AG10803 (cell line): ENCODE measurements at places on chromosomes 5 and 9.
A peak's percentile ranks its signal among the peaks of the same experiment; 100 is the strongest.

DNA sequence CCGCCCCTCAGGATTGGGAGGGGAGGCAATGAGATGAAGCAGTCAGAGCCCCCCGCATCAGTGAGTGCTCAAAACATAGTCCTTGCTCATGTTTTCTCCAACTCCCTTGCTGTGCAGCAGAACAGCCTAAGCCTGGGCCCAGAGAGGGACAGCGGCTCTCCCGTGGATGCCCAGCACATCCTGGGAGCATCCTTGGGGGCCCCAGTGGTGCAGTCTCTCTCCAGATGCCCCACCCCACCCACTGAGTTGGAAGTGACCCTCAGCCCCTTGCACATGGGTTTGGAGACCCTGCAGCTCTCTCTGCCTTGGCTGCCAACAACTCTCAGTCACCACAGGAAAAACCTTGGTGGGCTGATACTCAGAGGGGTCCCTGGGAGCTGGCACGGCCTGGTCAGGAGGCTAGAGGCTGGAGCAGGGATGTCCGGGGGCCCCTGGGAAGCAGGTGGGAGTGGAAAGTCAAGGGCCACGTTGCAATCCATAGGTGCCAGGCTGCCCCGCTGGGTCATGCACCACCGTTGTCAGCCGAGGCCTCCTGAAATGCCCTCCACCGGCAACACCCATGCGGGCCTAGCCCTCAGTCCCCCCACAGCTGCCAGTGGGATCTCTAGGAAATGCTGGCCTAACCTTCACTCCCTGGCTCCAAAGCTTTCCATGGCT, 242.5 kb downstream of the PBX3 start:
- no peak for DNase-seq

DNA sequence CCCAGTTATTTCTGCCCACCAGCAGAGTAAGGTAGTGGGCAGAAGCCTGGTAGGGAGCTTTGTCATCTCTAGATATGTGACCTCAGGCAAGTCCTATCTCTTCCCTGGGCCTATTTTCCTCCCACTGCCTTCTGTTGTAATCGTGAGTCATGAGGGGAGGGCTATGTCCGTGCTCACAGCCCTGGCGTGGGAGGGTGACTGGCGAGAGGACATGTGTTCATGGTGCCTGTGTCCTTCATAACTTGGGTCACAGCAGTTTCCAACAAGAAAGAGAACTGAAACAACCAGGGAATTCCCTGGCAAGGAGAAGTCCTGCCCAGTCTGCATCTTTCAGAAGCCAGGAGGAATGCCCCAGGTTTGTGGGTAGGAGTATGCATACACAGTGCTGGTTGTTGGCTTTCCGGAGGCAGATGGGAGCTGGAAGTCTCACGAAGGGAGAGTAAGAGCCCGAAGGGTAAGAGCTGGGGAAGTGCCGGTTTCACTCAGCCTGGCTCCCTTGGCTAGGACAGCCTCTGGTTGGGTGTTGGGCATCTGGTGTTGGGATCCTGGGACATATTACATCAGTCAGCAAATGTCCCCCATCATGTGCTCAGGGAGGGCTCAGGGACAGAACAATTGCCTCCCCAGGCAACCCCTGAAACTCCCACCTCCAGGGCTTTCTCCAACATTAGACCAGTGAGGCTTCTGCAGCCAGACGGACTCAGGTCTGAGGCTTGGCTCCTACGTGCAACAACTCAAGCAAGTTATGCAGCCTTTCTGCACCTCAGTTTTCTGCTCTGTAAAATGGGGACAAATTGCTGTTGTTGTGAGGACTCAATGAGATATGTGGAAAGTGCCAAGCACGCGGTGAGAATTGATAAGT, 4.3 kb upstream of the TIFAB start:
- DNase-seq, result peak; percentile 80

- no peak for DNase-seq
These were observed 6.8 kb upstream of the SLC2A6 start for GRCh38 chr9:133485531-133486260.

DNA sequence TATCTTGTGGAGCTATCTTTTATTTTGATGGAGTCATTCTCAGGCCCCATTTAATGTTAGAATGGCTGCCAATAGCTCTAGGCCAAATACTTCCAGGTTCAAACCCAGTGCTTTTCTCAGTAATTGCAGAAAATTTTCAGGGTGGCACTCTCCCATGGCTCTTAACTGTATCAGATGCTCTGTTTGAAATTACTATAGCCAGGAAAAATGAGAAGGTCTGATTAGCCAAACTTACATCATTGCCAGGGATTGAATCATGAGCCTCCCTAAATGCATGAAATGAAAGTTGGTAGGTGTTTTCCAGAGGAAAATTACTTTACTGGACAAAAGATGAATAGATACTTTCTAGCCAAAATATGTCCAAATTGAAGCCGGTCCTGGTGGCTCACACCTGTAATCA, 404.8 kb downstream of the MAT2B start:
- DNase-seq, result no peak

DNA sequence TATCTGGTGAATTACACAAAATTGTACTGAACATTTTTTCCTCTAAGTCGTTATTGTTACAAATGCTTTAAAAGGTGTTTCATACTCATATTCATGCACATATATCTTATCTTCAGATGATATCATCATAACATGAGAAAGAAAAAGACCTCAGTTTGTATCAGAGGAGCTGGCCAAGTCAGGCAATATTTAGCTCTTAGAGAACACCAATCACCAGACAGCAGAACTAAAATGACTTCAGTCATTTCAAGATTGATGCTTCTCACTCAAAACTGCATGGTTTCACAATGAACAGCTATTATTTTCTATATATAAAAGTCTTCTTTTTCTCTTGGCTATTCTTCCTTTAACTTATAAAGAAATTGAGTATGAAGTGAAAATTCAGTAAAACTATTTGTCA, 44.6 kb downstream of the TSSK1B start:
- no peak for DNase-seq

DNA sequence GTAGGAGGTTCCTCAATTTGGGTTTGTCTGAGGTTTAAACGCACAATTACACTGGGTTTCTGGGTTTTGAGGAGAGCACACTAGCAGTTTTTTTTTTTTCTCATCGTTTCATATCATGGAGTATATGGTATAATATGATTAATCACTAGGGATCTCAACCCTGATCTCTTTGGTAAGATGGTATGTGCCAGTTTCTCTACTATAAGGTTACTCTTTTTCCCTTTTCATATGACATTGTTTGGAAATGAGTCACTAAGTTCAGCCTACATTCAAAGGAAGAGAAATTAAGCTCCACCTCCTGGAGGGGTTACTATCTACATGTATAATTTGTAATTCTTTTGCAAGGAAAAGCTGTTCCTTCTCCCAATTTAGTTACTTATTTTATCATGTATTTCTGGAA, 35.2 kb downstream of the MTRR start:
- DNase-seq, result peak; percentile 50

DNA sequence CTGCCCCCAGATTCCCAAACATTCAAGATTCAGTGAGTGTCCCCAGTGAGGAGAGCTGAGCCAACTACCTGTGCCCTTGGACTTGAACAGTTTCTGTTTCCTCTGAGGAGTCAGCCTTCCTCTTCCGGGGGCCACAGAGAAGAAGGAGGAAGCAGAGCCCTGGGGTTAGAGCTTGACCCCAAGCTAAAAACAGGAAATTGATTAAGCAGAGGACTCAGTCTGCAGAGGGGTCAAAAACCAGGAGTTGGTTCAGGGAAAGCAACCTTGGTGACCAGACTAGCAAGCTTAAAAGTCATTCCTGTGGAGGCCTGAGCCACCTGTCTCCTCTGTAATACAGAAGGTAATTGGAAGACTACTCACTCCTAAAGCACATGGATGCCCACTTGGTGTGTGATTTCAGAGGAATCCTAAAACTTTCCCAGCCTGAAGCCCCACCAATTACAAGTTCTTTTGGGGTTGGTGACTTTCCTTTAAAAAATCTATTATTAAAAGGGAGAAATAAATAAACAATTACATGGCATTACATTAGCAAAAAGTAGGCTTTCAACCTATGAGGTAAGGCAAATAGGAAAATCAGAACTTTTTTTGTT, 64.2 kb upstream of the SELENOP start:
- no peak for DNase-seq

DNA sequence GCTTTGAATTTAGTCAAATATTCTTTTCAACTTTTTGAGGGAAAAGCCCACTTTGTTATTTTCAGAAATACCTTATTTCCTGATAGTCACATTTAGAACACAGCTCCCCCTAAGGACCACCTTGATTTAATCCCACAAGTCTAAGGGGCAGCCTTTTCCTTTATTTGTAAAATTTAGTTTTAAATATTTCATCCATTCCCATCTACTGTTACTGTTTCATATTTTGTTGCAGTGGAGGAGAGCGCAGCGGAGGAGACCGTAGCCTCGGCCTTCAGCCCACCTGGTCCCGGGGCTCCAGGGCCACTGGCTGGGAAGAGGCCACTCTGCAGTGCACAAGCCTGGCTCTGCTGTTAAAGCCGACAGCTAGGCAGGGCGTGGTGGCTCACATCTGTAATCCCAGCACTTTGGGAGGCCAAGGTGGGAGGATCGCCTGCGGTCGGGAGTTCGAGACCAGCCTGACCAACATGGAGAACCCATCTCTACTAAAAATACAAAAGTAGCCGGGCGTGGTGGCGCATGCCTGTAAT, 19.6 kb downstream of the LPCAT1 start:
- DNase-seq, result no peak

- no peak for DNase-seq
These were observed 18.5 kb downstream of the FBXW2 start for GRCh38 chr9:120774719-120775118.

DNA sequence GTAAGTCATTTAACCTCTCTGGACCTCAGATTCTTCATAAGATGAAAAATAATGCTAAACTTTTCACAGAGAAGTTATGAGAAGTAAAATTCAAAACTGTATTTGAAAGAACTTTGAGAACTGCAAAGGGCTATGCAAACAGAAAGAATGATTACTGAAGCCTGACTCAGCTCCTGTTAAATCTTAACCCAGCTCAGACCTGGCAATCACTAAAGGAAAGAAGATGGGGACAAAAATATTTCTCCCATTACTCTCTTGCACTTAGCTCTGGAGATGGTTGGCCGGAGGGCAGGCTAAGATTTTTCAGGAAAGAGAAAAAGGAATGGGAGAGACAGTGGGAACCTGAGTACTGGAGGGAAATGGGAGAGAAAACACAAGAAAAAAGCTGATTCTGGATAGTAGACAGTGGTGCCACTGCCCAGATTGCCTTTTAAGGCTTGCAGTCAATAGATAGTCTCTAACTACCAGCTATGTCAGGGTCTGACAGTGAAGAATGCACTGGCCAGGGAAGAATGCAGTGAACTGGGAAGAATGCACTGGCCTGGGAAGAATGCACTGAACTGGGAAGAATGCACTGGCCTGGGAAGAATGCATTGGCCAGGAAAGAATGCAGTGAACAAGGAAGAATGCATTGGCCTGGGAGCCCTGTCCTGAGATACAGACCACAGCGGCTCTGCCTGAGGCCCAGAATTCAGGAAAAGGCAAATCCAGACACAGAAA, 25.2 kb upstream of the CEMIP2 start:
- peak; percentile 80 for DNase-seq

DNA sequence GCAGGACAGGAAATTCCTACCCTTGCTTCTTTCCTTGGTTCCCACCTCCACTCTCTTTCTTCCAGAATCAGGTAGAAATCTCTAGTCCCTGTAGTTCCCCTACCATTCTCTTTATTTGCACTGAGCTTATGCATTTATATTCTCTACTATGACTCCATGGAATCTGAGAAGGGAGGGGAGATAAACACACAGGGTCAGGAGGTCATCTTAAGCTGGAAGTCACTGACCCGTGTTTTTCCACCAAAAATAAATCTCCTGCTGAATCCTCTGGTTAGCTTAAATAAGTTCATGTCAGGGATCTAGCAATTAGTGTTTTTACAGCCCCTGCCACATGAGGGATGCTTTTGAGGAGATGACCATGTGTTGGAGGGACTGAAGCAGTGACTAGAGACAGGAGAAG, 3.7 kb downstream of the ACTL7B start:
- DNase-seq, result no peak

DNA sequence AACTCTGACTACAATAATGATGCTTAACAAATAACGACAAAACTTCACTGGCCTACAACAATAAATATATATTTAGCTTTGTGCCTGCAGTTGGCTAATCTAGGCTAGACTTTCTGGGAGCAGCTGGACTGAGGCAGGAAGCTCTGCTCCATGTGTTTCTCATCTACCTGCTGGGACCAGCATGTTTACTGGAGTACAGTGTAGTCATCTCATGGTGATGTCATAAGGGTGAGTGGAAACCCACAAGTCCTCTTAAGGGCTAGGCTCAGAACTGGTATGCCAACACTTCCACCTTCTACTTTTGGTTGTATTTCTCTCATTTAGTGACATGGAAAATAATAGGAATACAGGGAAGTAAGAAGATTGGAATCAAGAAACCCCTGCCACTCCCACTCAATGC, 85.7 kb upstream of the NIPBL start:
- DNase-seq, result peak; percentile 6

DNA sequence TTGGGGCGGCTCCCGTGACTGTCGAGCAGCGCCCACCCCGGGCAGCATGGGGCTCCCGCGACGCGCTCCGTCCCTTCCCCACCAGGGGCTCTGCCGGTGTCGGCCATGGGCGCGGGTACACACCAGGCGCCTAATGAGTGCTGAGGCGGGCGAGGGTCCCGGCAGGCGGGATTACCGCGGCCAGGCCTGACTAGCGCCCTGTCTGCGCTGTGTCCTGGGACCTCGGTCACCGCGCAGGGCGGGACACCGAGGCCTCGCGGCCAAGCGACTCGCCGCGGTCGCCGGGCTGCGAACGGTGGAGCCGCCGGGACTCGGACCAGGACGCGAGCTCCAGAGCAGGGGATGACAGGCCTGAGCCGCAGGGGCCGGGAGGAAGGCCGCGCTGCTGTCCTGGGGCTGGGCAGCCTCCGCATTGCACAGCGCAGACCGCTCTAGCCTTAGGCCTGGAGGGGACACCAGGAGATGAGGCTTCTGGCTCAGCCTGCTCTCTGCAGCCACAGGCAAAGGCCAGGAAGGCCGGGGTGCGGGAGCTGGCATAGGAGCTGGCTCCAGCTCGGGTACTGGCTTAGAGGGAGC, 14.1 kb downstream of the LCN10 start:
- DNase-seq, result peak; percentile 47
